ENCODE measurements at places on chromosomes 3 and 15. TPM values are rescaled to one million over a fixed set of nuclear protein-coding genes. Genes with fewer than 3 reads are reported as not detected.

- H3K4me1 ChIP-seq: peaks cover 23% of the 10 kb centered on the region
- no peak overlapping the region for H3K4me3 ChIP-seq
- H3K27ac ChIP-seq: no peak overlapping the region
- no peaks in the 10 kb centered on the region for H3K36me3 ChIP-seq
- no peak for DNase-seq
Observed at GRCh38 chr15:39785841-39786240, 3.2 kb upstream of the FSIP1 start.

- no peaks in the 10 kb centered on the region for H3K4me1 ChIP-seq
- H3K36me3 ChIP-seq: no peaks in the 10 kb centered on the region
- no peak overlapping the region for H3K27ac ChIP-seq
- no peaks in the 10 kb centered on the region for H3K27me3 ChIP-seq
- H3K4me3 ChIP-seq: no peak overlapping the region
Observed at GRCh38 chr3:94185753-94186152, 122.9 kb downstream of the NSUN3 start.

- H3K4me3 ChIP-seq: no peak overlapping the region
- DNase-seq: no peak
- no peak overlapping the region for H3K27ac ChIP-seq
- H3K27me3 ChIP-seq: no peaks in the 10 kb centered on the region
Observed at GRCh38 chr15:91050128-91050455, 27.7 kb upstream of the VPS33B start.

GRCh38 chr3:16423298-16423697, 90.2 kb downstream of the RFTN1 start:
- no peaks in the 10 kb centered on the region for H3K36me3 ChIP-seq
- H3K27ac ChIP-seq: peak overlapping the region; percentile 16
- peak; percentile 58 for DNase-seq
- H3K4me3 ChIP-seq: no peak overlapping the region
- no peaks in the 10 kb centered on the region for H3K27me3 ChIP-seq
- H3K4me1 ChIP-seq: peaks cover 27% of the 10 kb centered on the region

- no peak overlapping the region for H3K4me3 ChIP-seq
- no peaks in the 10 kb centered on the region for H3K4me1 ChIP-seq
- no peak overlapping the region for H3K27ac ChIP-seq
- no peaks in the 10 kb centered on the region for H3K36me3 ChIP-seq
Observed at GRCh38 chr3:185311991-185312390, 50.9 kb upstream of the MAP3K13 start.

- no peaks in the 10 kb centered on the region for H3K4me1 ChIP-seq
- no peak overlapping the region for H3K27ac ChIP-seq
- no peak overlapping the region for H3K4me3 ChIP-seq
- DNase-seq: no peak
- peaks cover 28% of the 10 kb centered on the region for H3K36me3 ChIP-seq
- no peaks in the 10 kb centered on the region for H3K27me3 ChIP-seq
Observed at GRCh38 chr3:100730524-100730923, 21.2 kb downstream of the TFG start.

GRCh38 chr15:71463156-71463665, 347.1 kb upstream of the NR2E3 start:
- no peak overlapping the region for H3K4me3 ChIP-seq
- no peaks in the 10 kb centered on the region for H3K36me3 ChIP-seq
- no peaks in the 10 kb centered on the region for H3K4me1 ChIP-seq
- H3K27ac ChIP-seq: no peak overlapping the region

DNA sequence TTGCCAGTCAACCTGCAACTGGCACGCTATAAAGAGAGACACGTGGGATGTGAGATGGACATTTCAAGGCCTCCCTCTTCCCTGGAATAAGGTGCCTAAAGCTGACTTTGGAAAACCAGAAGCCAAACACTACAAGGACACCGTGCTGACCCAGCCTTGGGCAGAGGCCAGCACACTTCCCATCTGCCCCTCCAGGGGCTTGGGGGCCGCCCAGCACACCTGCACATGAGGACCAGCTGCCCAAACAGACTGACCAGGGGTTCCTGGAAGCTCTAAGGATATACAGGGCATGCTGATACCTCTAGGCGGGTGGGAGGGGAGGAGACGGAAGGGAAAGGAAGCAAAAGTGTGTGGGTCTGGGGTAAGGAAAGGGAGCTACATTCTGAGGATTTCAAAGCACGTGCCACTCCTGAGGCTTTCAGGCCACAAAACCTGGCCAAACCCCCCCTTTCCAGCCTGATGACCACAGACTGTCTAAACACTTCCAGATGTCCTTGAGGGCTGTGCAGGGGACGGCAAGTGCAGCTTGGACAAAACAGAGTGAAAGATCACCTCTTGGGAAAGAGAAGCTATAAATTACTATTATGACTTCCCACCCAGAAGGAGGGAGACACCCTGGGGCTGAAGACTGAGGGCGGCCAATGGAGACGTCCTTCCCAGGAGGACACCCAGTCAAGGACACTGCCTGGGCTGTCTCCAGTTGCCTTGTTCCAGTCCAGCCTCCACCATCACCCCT, 57.9 kb downstream of the ADCY5 start:
- no peak for DNase-seq
- no peak overlapping the region for H3K4me3 ChIP-seq
- no peaks in the 10 kb centered on the region for H3K4me1 ChIP-seq
- no peaks in the 10 kb centered on the region for H3K27me3 ChIP-seq
- no peak overlapping the region for H3K27ac ChIP-seq

- H3K4me3 ChIP-seq: no peak overlapping the region
- DNase-seq: no peak
- H3K27me3 ChIP-seq: no peaks in the 10 kb centered on the region
Observed at GRCh38 chr3:129207479-129207878, 23.8 kb upstream of the CNBP start.

DNA sequence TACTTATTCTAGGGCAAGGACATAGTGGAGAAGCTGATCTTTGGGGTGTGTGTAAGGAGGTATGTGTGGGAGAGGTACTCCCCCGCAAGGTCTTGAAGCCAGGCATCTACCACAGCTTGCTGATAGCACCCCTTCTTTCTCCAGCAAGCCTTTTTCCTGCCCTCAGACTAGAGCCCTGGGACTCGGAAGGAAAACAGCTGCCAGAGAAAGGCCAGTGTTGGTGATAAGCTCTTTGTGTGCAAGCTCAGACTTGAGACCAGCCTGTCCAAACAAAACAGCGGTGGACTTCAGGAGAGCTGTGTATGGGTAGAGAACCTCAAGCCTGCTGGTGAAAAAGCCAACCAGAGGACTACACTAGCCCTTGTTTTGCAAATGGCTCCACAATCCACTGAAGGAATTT, 1028.6 kb downstream of the MCTP2 start:
- no peaks in the 10 kb centered on the region for H3K36me3 ChIP-seq
- H3K27me3 ChIP-seq: no peaks in the 10 kb centered on the region
- H3K27ac ChIP-seq: no peak overlapping the region
- H3K4me3 ChIP-seq: no peak overlapping the region

- H3K27me3 ChIP-seq: no peaks in the 10 kb centered on the region
- H3K36me3 ChIP-seq: no peaks in the 10 kb centered on the region
- no peaks in the 10 kb centered on the region for H3K4me1 ChIP-seq
Observed at GRCh38 chr3:36524560-36524959, 144.3 kb downstream of the STAC start.

CORO2B gene
- total RNA-seq: 1.8 TPM

CHRNB4 gene
- not detected for total RNA-seq

SAMD7 gene
- not detected for total RNA-seq

SCAMP5 gene
- 1.5 TPM for total RNA-seq

DPPA2 gene
- not detected for total RNA-seq

Data from upper lobe of left lung (tissue), 6 donors.